ENCODE measurements at places on chromosomes 4 and X.
A peak's percentile ranks its signal among the peaks of the same experiment; 100 is the strongest.

- H3K36me3 ChIP-seq = no peaks in the 10 kb centered on the region
- H3K27ac ChIP-seq = no peak overlapping the region
- H3K4me1 ChIP-seq = peaks cover 11% of the 10 kb centered on the region
- no peak overlapping the region for H3K4me3 ChIP-seq
- H3K27me3 ChIP-seq = no peaks in the 10 kb centered on the region
Observed at GRCh38 chr4:53019485-53020382, 157.6 kb downstream of the RASL11B start.

- no peaks in the 10 kb centered on the region for H3K27me3 ChIP-seq
- H3K4me3 ChIP-seq = no peak overlapping the region
- no peak for DNase-seq
Observed at GRCh38 chrX:44506678-44507077, 36.0 kb downstream of the FUNDC1 start.

GRCh38 chr4:135538698-135539097 is 1337.1 kb upstream of the PABPC4L start:
- H3K4me3 ChIP-seq = no peak overlapping the region
- H3K27me3 ChIP-seq = no peaks in the 10 kb centered on the region
- DNase-seq = no peak
- H3K27ac ChIP-seq = no peak overlapping the region
- H3K36me3 ChIP-seq = no peaks in the 10 kb centered on the region
- no peaks in the 10 kb centered on the region for H3K4me1 ChIP-seq

DNA sequence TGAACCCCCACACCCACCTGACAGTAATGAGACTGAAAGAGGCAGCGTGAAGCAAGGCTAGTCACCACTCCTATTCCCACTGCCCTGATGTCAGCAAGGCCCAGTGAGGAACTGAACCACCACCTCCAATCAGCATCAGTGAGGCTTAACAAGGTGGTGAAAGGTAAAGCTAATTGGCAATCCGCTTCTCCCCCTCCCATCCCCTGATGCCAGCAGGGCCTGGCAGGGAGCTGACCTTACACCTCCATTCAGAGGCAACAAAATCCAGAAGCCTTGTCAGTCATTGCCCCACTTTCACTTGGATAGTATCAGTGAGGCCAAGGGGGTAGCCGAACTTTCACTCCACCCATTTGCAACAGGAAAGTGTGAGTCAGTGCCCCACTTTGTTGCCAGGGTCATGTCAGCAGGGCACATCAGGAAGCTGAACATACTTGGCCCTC is 60.8 kb downstream of the AWAT2 start:
- no peaks in the 10 kb centered on the region for H3K4me1 ChIP-seq
- H3K36me3 ChIP-seq = no peaks in the 10 kb centered on the region
- no peaks in the 10 kb centered on the region for H3K27me3 ChIP-seq
- H3K27ac ChIP-seq = no peak overlapping the region

DNA sequence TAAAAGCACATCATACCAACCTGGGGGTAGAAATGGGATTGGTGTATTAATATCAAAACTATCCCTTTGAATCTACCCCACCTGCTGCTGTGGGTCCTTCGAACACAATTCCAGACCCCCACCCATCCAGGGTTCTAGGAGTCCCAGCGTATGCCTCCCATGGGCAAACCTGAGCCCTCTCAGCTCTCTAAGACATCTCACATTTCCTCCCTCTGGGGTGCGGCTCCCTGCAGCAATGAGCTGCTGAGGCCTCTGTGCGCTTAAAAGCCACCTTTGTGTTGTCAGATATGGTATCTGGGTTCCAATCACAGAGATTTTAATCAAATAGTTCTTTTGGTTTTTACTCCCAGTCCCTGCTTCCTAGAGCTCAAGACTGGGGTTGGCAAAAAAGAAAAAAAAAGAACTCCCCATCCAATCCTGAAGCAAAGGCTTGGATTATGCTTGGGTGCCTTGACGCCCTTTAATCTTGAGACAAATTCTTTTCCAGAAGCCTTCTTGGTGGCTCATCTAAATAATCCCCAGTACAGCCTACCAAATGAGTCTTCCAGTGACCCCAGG is 37.5 kb upstream of the NOCT start:
- H3K27ac ChIP-seq = no peak overlapping the region
- peaks cover 4% of the 10 kb centered on the region for H3K4me1 ChIP-seq
- no peaks in the 10 kb centered on the region for H3K27me3 ChIP-seq
- H3K36me3 ChIP-seq = no peaks in the 10 kb centered on the region
- no peak overlapping the region for H3K4me3 ChIP-seq

GRCh38 chr4:143230683-143231082 is 46.0 kb downstream of the USP38 start:
- DNase-seq = no peak
- H3K4me3 ChIP-seq = no peak overlapping the region
- H3K27me3 ChIP-seq = no peaks in the 10 kb centered on the region
- no peak overlapping the region for H3K27ac ChIP-seq

DNA sequence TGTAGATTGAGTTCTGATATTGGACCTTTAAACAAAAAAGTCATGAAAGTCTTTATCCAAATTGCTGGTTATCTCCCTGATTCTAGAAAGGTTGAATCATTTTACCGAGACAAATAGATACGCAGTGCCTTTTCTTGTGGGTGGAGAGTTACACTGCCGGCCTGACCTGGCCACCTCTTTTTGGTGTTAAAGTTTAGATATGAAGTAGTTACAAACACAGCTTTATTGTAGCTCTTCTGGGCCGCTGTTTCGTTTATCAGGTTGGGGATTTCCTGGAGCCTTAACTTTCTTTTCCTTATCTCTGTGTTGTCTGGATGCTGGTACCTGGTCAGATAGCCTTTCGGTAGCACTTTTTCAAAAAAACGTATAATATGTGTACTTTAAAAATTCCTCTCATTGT is 31.0 kb downstream of the FNIP2 start:
- H3K36me3 ChIP-seq = no peaks in the 10 kb centered on the region
- H3K27ac ChIP-seq = no peak overlapping the region
- H3K4me1 ChIP-seq = peaks cover 7% of the 10 kb centered on the region

DNA sequence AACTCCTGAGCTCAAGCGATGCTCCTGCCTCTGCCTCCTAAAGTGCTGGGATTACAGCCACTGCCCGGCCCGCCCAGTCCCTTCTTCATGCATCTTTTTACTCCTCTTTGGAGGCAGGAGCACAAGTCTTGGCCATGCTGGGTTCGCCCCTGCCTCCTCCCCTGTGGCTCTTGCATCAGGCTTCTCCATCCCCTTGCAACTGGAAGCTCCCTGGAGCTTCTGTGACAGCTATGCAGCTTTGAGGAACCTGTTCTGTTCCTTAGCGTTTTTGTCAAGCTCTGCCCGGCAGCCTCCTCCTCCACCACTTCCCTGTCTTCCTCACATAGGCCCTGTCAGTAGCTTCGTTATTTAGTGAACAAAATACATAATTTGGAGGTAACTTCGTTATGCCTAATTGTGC is 73.9 kb downstream of the PSAPL1 start:
- no peaks in the 10 kb centered on the region for H3K4me1 ChIP-seq
- no peak overlapping the region for H3K27ac ChIP-seq
- no peaks in the 10 kb centered on the region for H3K36me3 ChIP-seq
- no peak for DNase-seq

- peak; percentile 41 for DNase-seq
- H3K4me3 ChIP-seq = no peak overlapping the region
- H3K27me3 ChIP-seq = no peaks in the 10 kb centered on the region
- H3K36me3 ChIP-seq = no peaks in the 10 kb centered on the region
Observed at GRCh38 chrX:129360175-129360574, 163.1 kb downstream of the SMARCA1 start.

- H3K4me3 ChIP-seq = no peak overlapping the region
- peak; percentile 72 for DNase-seq
- no peaks in the 10 kb centered on the region for H3K27me3 ChIP-seq
- H3K27ac ChIP-seq = no peak overlapping the region
- H3K36me3 ChIP-seq = peaks cover 35% of the 10 kb centered on the region
Observed at GRCh38 chr4:145511913-145512522, 30.4 kb downstream of the SMAD1 start.

- H3K36me3 ChIP-seq = no peaks in the 10 kb centered on the region
- DNase-seq = no peak
- H3K27ac ChIP-seq = no peak overlapping the region
- no peak overlapping the region for H3K4me3 ChIP-seq
- no peaks in the 10 kb centered on the region for H3K4me1 ChIP-seq
Observed at GRCh38 chrX:34915463-34916225, 27.0 kb upstream of the FAM47B start.

GRCh38 chrX:11768039-11768438 is 10.0 kb downstream of the MSL3 start:
- H3K4me1 ChIP-seq = no peaks in the 10 kb centered on the region
- no peaks in the 10 kb centered on the region for H3K27me3 ChIP-seq

GRCh38 chr4:52619591-52619931 is 39.5 kb downstream of the USP46 start:
- no peaks in the 10 kb centered on the region for H3K4me1 ChIP-seq
- no peak overlapping the region for H3K27ac ChIP-seq
- no peak overlapping the region for H3K4me3 ChIP-seq
- DNase-seq = no peak
- H3K36me3 ChIP-seq = peaks cover 2% of the 10 kb centered on the region

GRCh38 chr4:77595364-77595973 is 10.2 kb upstream of the CXCL13 start:
- H3K27me3 ChIP-seq = no peaks in the 10 kb centered on the region
- no peaks in the 10 kb centered on the region for H3K36me3 ChIP-seq
- DNase-seq = no peak
- no peak overlapping the region for H3K4me3 ChIP-seq
- H3K27ac ChIP-seq = no peak overlapping the region

DNA sequence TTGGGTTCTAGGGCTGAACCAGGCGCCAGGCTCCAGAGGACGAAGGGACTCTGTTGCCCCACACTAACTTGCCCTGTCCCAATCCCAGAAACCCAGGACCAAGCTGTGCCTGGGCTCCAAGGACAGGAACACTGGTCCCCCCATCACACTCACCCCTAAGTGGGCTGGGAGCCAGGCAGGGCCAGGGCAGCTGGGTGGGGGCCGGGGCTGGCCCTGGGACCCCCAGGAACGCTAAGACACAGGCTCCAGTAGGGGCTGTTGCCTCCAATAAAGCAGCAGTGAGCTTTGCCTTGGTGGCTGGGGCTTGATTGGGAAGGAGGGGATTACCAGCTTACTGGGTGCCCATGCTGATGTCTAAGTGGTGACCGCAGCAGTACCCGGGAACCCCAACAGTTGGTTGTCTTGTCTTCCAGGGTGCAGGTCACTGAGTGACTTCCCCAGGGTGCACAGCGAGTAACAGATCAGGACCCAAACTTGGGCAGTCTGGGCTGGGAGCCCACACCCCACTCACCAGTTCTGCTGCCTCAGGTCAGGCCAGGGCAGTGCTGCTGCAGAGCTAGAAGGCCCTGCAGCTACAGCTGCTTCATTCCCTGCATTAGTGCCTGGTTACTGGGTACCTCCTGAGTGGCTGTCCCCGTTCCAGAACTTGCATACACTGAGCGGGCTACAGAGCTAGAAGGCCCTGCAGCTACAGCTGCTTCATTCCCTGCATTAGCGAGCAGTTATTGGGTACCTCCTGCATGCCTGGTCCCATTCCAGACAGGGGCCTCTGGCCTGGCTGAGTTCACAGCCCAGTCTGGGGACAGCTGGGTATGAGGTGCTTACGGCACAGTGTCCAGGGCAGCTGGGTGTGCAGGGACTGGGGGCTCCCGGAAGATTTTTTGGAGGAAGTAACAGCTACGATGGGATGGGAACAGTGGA is 9.4 kb upstream of the ADD1 start:
- no peak overlapping the region for H3K4me3 ChIP-seq
- peaks cover 23% of the 10 kb centered on the region for H3K36me3 ChIP-seq
- H3K4me1 ChIP-seq = peaks cover 49% of the 10 kb centered on the region
- no peak overlapping the region for H3K27ac ChIP-seq
- H3K27me3 ChIP-seq = no peaks in the 10 kb centered on the region
